ENCODE measurements at places on chromosomes 3 and 15. TPM values are rescaled to one million over a fixed set of nuclear protein-coding genes. Genes with fewer than 3 reads are reported as not detected.

DNA sequence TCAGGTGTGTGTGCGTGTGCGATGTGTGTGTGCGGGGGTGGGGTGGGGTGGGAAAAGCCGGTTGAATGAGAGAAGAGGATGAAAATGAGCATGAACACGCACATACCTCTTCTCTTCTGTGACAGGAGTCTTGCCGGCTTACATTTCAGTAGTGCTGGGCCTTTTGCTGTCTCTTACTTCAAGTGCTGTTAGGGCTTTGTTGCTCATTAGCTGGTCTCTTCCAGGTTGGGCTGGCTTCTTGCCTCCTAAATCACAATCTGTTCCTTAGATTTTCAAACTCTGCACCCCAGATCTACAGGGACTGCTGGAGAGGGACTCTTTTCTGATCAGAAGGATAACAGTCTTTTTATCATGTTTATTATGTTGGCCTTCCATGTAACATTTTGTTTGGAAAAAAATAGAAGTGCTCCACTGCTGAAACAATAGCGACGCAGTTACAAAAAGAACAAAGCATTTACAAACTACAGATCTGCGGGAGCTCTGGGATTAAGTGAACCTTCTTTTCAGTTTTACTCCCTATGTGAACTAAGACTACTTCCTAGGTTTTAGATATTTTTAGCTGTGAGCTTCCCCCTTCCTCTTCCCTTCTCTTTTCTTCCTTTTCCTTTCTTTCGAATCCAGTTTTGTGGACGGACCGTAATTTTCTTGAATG is 48.5 kb downstream of the USP13 start:
- no peak for ATAC-seq

DNA sequence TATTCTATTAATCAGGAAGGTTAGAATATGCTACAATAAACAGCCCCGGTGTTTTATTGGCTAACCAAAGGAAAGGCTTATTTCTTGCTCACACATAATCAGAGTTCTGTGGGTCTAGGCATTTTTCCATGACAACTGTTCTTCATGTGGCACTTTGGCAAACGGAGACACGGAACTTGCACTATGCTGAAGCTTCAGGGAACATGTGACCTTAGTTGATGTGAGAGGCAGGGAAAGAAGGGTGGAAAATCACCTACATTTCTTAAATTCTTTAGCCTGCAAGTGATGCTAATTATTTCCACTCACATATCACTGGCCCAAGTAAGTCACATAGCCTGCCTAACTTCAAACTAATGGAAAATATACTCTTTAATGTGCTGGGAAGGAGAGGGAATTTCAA is 344.6 kb downstream of the SV2B start:
- ATAC-seq: no peak

GRCh38 chr3:25888892-25889524 is 99.1 kb downstream of the OXSM start:
- peak; percentile 46 for ATAC-seq

DNA sequence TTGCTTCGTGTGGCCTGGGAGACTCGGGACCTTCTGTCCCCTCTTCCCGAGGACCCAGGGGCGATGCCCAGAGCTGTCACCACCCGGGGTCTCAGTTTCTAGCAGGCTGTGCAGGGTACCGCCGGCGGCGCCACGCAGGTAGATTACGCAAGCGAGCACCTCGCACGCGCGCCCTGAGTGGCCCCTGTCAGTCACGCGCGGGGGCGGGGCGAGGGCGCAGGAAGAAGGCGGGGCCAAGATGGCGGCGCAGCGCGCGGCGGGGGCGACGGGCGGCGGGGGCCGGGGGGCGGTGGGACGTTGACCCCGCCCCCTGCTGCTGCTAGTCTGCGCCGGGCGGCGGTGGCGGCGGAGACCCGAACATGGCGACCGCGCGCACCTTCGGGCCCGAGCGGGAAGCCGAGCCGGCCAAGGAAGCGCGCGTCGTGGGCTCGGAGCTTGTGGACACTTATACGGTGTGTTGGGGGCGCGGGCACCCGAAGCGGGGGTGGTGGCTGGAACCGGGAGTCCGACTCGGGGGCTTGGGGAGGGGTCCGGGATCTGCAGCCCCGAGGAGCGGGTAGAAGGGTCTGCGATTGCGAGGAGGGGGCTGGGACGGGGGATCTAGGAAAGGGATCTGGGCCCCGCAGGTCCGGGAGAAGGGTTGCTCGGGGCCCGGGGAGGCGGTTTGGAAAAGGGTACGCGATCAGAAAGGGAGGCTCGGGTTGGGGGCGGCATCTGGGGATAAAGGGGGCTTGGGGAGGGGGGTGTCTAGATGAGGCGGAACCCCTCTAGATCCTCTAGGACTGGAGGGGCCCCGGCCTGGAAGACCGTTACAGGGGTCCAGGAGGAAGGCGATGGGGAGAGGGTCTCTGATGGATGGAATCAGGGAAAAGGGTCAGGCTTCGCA is at the start of gene NISCH:
Gene NISCH (plus strand): TSS at position 322 of the 886 bp plus-strand sequence. CDS start 38 bp downstream, at position 360.
- peak; percentile 79 for ATAC-seq

- no peak for ATAC-seq
Measured at GRCh38 chr3:144496141-144496835, 524.7 kb downstream of the DIPK2A start.

DNA sequence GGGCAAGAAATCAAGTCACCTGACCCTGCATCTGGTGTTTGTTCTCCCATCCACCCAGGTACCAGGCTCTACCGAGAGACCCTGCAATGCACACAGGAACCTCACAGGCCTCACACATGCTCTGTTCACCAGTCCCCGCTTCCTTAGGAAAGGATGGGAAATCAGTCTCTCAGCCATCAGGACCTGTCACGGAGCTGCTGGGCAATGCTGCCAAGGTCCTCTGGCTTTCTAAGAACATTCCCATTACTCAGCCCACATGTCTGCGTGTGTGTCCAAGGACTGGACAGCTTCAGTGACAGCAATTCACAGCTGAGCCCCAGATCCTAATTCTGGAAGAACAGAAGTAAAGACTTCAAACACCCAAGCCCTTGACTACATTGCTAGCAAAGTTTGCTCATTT is 6.5 kb upstream of the SRGAP3 start:
- no peak for ATAC-seq

ISL2 gene
- total RNA-seq: 0.74 TPM

- no peak for ATAC-seq
Measured at GRCh38 chr3:131701153-131701770, 198.5 kb upstream of the MRPL3 start.

GRCh38 chr3:56761887-56762651 is 39.7 kb downstream of the ARHGEF3 start:
- no peak for ATAC-seq

DNA sequence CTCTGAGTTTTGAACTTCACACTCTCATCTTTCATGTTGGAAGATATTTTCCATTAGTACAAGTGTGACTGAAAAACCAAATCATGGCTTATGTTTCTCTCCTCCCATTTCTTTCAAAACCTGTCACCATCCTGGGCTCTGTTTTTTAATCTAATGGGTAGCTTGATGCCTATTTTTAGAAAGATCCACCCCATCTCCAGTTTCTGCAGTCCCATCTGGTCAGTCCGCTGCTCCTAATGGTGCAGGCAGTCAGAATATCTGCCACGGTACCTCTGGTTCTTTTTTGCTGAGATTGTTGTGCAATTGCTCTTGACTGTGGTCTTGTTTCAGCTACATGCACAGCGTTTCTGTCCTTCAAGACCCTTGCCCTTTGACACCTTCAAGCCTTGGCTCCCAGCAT is 240.9 kb upstream of the CADM2 start:
- no peak for ATAC-seq

DNA sequence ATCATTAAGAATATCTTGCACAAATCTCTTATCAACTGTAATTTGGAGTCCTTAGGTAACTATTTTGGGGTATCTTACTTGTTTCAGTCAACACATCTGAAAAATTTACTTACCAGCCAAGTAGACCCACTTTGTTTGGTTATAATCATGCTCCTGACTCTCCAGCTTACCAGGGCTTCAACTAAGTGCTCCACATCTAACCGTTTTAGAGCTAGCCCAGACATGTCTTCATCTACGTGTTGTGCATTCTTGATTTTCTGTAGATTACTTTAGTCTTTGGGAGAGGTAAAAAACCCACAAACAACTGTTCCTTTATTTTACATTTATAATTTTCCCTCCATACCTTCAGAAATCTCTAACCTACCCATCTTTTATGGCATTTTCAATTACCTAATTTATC is 17.2 kb downstream of the EAF2 start:
- no peak for ATAC-seq

HRG gene
- not detected for total RNA-seq

- no peak for ATAC-seq
Measured at GRCh38 chr15:92122259-92122658, 268.8 kb downstream of the SLCO3A1 start.
